CD4-positive, alpha-beta T cell (primary cell): ENCODE measurements at places on chromosomes 13 and 19.
A peak's percentile ranks its signal among the peaks of the same experiment; 100 is the strongest.

DNA sequence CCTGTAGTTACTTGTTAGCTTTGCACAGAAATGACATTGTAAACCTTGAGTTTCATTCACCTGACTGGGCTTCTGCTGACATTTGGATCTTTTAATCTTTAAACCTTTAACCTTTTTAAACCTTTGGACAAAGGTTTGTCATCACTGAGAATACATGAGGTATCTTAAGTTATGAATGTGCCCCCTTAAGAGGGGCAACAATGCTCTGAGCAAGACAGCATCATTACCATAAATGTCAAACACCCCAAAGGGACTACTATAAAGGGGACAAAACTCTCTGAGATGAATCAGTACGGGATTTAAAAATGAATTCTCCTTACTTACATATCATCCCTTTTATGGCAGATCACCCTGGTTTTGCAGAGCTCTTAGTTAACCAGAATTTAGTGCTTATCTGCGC, 203.3 kb downstream of the COG6 start:
- no peak for DNase-seq

- DNase-seq = no peak
These were observed 1.0 kb downstream of the KLK11 start for GRCh38 chr19:51025401-51025800.

GRCh38 chr13:88294368-88294767, 623.2 kb downstream of the SLITRK5 start:
- DNase-seq = no peak

- no peak for DNase-seq
These were observed 19.5 kb downstream of the PRKD2 start for GRCh38 chr19:46697204-46697960.

GRCh38 chr13:23871616-23872220, 17.5 kb downstream of the MIPEP start:
- peak; percentile 13 for DNase-seq

DNA sequence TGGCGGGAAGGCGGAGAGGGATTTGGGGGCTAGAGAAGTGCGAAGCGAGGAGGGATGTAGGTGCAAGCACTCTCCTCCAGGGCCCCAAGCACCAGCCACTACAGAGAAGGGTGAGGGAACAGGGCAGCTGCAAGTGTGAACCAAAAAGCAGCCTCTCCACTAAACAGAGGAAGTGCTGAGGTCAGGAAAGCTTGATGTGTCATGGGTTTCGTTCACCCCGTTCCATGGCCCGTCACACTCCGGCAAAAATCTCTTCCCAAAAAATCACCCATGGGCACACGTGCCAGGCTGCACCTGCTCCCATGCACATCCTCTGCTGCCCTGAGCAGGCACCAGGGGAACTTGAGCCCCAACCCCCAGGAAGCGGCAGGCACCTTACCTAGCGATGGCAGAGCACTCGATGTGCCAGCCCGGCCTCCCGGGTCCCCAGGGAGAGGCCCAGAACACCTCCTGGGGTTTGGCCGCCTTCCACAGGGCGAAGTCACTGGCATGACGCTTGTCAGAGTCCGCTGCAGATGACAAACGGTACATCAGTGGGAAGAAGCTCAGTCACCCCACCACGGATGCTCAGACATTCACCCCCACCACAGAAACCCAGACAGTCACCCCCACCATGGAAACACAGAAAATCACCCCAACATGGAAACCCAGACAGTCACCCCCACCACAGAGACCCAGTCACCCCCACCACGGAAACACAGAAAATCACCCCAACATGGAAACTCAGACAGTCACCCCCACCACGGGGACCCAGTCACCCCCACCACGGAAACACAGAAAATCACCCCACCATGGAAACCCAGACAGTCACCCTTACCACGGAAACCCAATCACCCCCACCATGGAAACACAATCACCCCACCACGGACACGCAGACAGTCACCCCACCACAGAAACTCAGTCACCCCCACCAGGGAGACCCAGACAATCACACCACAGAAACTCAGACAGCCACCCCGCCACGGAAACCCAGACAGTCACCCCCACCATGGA, 29.0 kb downstream of the CARS2 start:
- no peak for DNase-seq

DNA sequence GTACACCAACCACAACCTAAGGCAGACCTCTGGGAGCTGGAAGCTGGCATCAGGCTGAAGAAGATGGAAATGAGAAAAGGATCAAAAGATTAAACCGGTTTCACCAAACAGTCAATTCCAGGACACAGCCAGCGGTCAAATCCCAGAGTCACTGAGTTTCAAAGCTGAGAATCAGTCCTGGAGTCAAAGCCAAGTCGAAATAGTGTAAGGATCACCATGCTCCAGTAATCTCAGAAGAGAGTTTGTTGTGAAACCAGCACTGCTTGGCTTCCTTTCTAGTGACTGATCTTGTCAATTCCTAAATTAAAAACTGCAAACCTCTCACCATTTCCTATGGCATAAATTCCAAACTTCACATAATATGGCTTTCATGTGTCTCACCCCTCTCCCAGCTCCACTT, 198.8 kb downstream of the GPC6 start:
- DNase-seq = no peak

GRCh38 chr19:53538378-53539109, 599 bp downstream of the ZNF331 start:
- no peak for DNase-seq

DNA sequence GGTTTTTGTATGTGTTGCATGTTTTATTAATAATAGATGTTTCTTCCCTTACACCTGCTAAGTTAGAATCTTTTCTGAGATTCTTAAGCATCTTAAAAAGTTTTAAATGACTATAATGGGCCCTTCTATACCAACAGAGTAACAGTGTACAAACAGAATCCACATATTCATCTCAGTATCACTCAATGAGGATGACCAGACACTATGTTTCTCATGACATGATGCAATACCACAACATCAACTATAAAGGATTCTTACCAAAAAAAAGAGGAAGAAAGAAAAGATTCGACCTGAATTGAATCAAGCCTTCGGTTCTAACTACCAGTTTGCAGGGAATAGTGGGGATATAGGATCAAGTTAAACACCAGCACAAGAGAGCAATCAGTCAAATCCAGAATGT, 56.5 kb downstream of the INTS6 start:
- no peak for DNase-seq

GRCh38 chr13:96274046-96274445, 184.1 kb downstream of the HS6ST3 start:
- DNase-seq = no peak

- no peak for DNase-seq
These were observed 118.4 kb upstream of the CLDN10 start for GRCh38 chr13:95434111-95434510.

GRCh38 chr19:40224342-40225150, 1.9 kb downstream of the CCNP start:
- DNase-seq = no peak

DNA sequence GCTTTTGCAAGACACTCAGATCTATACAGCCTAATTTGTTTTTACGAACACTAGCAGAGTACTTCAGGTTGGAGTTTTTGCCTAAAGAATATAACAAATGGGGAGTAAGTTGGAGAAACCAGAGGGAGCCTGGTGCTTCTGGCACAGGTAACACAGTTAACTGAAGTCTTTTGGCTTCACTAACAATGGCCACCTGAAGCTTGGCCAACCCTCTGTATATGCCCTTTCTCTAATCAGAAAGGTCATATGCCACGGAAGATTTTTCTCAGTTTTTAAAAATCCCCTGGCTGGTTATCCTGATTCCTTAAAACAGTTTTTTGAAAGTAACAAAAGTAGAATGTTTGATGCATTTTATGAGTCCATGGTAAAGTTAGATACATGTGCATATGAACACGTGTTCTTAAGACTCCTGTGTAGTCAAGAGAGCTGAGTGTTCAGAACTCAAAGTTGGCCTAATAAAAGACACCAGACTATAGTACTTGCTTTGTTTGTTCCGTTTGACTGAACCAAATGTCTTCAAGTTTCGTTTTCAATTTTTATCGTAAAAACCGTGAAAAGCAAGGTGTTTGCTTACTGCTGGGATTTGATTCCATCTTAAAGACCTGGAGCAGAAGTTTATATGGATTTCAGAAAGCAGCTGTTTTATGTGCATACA, 137.5 kb downstream of the KCNRG start:
- DNase-seq = no peak

GRCh38 chr19:9352505-9352904, 10.3 kb upstream of the ZNF177 start:
- no peak for DNase-seq

- DNase-seq = peak; percentile 94
These were observed at the start of gene MPND for GRCh38 chr19:4343370-4344307. Gene MPND, plus strand, starts transcription at chr19:4343562. Its CDS starts 32 bp downstream, at chr19:4343594.

GRCh38 chr19:2359992-2360685, at the start of gene TMPRSS9:
Gene TMPRSS9, plus strand, starts transcription at chr19:2360265. Its CDS starts 29,521 bp downstream, at chr19:2389786.
- DNase-seq = no peak

- peak; percentile 79 for DNase-seq
These were observed at the start of gene CPT1C for GRCh38 chr19:49690656-49691242. Gene CPT1C, plus strand, starts transcription at chr19:49691116. Its CDS starts 1,137 bp downstream, at chr19:49692253.

- no peak for DNase-seq
These were observed 2.3 kb downstream of the CEBPG start for GRCh38 chr19:33375837-33376159.

GRCh38 chr13:111516712-111517640, 196.5 kb downstream of the TEX29 start:
- no peak for DNase-seq

DNA sequence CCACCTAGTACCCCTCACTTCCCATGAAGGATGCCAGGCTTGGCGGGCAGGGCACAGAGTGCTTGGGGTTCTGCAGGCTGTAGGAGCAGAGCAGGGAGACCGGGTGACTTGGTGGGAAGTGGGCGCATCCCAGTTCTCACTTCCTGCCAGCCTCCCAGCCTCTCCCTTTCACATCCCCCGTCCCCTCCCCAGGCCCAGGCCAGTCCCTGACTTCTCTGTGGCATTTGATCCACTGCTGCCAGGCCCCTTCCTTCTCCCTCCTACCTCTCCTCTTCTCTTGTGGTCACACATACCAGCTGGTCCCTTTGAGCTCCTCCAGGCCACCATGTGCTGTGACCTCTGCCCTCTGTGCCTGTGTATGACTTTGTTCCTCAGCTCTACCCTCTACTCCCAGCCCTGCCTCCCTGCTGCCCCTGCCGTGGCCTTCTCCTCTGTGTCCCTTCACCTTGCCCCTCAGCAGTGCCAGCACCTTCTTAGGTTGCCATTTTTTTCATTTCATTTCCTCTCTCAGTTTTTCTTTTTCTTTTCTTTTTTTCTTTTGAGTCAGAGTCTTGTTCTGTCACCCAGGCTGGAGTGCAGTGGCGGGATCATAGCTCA, 19.5 kb downstream of the MYO1F start:
- DNase-seq = no peak

- DNase-seq = no peak
These were observed 1153.7 kb downstream of the PCDH9 start for GRCh38 chr13:66076417-66076816.

DNA sequence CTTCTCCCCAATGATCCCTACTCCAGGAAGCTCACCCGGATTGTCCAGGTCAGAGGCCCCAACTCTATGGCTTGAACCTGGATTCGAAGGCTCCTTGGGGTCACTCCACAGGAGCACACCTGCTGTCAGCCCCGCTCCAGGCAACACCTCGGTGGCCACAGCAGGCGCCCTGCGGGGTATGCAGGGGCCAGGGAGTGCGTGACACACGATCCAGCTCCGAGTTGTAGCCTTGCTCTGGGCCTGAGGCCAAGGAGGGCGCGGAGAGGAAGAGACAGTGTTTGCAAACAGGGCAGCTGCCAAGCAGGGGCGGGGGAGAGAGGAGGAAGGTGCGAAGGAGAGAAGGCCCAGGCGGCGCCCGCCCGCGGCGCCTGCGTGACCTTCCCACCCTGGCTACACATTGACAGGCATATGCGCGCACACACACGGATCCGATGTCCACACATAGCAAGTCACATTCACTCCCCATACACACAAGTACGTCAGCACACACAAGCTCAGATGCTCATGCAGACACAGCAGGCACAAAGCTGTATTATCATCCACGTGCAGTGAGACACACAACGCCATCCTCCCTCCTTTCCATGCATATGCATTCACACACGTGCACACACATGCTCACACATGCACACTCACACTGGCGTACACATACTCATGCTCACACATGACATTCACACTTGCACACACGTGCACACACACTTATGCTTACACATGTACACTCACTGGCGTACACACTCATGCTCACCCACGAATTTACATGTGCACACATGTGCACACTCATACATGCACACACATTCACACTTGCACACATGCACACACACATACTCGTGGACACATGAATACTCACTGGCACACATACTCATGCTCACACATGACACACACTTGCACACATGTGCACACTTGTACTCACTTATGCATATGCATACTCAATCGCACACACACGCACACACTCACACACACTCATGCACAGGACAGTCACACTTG, 10.4 kb downstream of the SBK2 start:
- no peak for DNase-seq

- no peak for DNase-seq
These were observed 35.2 kb downstream of the SPRY2 start for GRCh38 chr13:80305737-80306136.

DNA sequence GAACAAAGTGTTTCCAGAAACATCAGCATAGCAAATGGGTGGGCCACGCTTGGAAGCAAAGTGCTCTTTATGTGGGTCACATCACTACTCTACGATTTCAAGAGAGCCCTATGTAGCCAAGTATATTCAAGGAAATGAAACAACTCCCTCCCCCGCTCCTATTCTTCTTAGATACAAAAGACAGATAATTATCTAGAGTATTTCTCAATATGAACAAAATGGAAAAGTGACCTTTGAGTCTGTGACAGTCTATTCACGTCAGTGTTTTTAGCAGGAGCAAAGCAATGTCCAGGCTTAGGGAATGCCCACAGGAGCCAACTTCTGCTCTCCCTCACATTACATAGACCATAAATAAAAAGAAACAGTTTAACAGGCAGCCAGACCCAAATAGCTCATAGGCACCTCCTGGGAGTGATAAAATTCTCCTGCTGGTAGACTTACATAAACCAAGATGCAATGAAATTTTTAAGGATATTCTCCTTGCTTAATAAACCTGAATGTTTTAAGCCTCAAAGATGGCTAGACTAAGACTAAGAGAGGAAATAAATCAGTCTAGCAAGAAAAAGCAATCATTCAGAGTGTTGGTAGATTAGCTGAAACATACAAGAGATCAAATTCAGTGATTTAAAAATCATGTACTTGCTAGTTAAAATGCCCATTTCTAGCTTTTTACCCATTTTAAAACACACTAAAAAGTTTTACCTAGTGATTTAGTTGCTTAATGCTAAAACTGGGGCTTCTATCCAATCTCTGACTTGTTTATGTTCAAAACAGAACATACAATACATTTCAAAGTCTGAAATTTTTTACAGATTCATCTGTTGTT, 182.8 kb downstream of the RGCC start:
- DNase-seq = no peak

GRCh38 chr13:96792736-96793403, 201.4 kb downstream of the OXGR1 start:
- DNase-seq = no peak

DNA sequence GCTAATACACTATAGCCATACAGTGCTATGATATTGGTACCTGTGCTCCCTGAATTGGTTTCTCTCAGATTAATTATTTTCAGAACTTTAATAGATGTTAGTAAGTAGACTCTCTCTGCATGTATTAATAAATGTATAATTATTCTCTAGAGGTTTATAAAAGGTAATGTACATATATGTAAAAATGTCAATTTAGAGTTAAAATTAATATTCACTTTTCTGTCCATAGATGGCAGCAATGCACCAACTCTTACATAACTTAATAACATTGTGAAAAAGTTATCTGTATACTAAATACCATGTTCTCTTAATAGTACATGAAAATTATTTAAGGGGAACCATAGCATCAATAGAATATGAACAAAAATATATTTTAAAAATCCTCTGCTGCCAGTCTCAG, 515.0 kb upstream of the KLHL1 start:
- DNase-seq = no peak
